NCI-H226 (cell line): ENCODE measurements at places on chromosomes 16 and 17.

DNA sequence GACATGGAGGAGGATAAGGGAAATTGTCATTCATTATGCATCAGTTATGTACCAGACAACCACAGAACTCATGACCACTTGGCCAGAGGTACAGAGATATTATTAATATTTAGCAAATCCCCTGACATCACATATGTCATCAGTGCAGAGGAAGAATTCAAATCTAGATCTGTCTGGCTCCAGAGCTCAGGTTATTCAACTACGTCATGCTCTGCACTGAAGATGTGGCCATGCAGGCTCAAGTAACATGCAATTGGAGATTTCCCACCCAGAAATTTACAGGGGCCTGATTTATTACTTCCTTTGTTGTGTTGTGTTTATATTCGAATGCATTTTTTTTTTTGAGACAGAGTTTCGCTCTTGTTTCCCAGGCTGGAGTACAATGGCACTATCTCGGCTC, 224.3 kb downstream of the HS3ST4 start:
- no peak for DNase-seq

- DNase-seq: no peak
Measured at GRCh38 chr17:59893676-59894100, 767 bp downstream of the RPS6KB1 start.

DNA sequence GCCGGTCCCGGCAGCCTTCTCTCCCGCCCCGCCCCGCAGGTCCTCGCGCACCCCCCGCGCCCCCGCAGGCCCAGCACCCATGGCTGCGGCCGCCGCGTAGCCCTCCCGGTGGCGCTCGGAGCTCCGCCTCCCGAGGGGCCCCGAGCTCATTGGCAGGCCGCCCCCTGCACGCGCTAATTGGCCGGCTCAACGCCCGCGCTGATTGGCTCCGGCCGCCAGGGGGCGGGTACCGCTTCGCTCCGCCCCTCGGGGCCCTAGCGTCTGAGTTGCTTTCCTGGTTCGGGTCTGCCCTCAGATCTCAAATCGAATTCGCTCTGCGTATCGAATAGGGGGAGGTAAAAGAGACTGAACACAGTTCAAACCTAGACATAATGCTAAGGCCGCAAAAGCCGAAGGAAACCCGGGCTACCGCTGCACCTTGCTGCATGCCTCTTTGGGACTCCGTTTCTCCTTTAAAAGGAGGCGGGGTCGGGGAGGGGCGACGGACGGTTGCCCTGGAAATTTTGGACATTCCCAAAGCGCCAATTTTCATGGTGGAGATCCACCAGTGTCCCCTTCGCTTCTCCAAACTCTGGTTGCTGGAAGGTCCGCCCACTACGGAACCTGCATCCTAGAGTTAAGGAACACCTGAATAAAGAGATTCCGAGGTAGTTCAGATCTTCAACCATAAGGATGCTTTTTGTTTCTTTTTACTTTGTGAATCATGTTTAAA, at the start of gene DEXI:
DEXI (minus strand) TSS at position 117 of the 712 bp plus-strand sequence. CDS start 463 bp downstream, outside the sequence.
- peak; percentile 83 for DNase-seq

DNA sequence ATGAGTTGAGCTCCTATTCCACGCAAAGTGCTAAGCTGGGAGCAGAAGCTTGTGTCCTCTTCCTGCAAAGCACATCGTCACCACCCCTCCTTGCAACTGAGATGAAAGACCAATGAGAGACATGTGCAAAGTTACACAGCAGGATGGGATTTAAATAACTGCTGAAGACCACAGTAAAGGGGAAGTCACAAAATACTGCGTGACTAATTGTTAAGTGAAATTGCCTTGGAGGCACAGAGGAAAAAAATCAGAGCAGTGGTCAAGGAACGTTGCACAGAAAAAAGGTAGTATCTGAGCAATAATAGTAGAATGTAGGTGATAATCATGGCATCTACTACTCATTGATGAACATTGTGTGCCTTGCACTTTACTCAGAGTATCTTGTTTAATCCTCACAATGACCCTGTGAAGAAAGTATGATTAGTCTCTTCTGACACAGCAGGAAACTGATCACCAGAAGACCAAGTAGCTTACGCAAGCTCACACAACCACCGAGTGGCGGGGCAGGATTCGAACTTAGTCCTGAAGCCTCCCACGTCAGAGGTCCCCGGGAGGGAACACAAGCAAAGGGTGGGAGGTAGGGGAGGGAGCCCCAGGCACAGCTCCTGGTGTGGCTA, 15.4 kb upstream of the MYO18A start:
- DNase-seq: no peak

- no peak for DNase-seq
Measured at GRCh38 chr16:81821436-81822128, 42.5 kb downstream of the PLCG2 start.

DNA sequence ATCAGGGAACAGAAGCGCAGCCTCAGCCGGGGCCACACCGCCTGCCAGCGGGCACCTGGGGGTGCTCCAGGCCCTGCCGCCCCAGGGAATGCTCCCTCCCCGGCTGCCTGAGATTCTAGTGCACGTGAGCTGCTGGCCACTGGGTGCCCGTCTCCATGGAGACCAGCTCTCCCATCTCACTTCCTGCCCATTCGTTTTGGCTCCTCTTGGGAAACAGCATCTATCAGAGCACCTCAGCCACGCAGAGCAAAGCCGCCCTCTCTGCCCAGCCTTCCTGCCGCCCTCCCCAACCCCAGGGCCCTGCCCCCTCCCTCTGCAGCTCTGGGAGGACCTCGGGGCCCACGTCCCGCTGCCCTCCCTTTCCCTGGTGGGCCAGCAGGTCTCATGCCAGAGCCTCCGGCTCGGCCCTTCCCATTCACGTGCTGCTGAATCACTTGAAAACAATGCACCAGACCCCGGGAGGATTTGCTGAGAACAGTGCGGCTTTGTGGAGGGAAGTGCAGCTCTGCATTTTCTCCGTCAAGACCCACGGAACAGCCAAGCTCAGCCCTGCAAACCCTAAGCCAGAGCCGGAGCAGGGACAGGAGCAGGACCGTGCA, 19.4 kb downstream of the CEP295NL start:
- DNase-seq: peak; percentile 96

- no peak for DNase-seq
Measured at GRCh38 chr17:37714897-37715296, 30.0 kb downstream of the HNF1B start.

DNA sequence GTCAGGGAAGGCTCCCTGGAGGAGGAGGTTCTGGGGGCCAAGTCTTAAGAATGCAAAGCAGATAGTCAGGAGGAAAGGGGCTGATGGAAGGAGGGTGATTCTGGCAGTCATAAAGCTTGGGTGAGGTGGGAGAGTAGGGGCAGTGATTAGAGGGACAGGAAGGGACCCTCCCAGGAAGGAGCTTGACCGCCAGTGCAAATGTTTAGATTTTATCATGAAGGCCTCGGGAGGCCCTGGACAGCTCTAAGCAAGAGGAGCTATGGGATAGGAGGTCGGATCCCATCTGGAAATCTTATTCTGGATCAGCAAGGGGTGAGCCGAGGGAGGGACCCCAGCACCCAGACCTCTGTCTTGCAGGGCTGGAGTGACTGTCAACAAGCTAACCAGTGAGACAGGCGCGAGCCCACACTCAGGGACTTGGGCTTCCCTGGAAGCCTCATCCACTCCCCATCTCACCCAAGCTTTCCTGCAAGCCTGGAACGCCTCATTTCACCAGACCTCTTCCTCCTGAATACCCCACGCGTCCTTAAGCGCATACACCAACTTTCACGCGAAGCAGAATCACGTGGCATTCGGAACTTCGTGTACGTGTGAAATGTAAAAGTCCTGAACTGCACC, 52.0 kb upstream of the CBX4 start:
- DNase-seq: no peak

- no peak for DNase-seq
Measured at GRCh38 chr16:90002759-90003158, 16.5 kb downstream of the DBNDD1 start.

- DNase-seq: no peak
Measured at GRCh38 chr17:72376526-72377345, 255.9 kb downstream of the SOX9 start.

- DNase-seq: no peak
Measured at GRCh38 chr16:49638673-49639610, 217.0 kb downstream of the ZNF423 start.

- DNase-seq: no peak
Measured at GRCh38 chr16:10566613-10567012, 13.8 kb downstream of the EMP2 start.

- DNase-seq: no peak
Measured at GRCh38 chr16:85385463-85386331, 227.4 kb upstream of the GSE1 start.

DNA sequence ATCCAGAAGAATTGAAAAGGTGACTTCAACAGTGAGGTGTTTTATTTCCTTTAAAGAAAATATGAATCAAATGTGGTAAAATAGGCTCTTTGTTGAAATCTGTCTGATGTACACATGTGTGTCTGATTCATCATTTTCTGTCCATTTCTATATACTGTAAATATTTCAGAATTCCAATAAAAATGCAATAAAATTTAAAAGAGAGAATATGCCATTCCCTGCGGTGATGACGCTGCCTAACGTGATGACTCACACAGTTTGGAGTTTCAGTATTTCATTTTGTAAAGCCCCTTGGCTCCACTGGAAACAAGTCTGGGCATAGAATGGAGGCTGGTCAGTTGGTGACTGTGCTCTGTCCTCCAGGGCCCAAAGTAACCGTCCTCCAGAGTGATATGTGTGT, 482.5 kb upstream of the CDH5 start:
- no peak for DNase-seq

DNA sequence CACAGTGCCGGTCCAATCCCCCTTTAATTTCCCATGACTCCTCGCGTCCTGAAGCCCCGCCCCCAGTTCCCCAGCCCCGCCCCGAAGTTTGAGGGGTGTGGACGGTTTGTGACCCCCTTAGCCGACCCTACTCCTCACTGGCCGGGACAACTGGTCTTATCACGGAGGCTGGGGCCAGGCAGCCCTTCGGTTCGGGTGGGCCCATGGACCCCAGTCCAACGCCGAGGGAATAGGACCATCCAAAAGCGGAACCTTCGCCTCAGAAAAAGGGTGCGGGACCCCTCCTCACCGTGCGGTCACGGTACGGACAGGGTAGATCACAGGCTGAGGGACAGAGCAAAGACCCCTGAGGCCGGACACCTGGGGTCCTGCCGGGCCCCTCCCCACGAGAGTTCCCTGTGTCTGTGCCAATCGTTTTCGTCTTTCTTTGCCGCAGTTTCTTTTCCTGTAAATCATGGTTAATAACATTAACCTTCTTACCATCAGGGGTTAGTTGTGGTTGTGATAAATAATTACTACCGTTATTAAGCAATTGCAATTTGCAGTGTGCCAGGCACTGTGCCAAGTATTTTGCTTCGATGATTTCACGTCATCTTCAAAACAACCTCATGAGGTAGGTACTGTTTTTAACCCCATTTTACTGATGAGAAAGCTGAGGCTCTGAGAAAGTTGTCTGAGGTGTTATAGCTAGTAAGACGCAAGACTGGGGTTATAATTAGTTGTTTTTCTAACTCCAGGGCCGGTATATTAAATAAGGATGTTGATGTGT, 543 bp downstream of the TMUB2 start:
- peak; percentile 26 for DNase-seq

- no peak for DNase-seq
Measured at GRCh38 chr17:17466511-17466910, 10.3 kb upstream of the MED9 start.

DNA sequence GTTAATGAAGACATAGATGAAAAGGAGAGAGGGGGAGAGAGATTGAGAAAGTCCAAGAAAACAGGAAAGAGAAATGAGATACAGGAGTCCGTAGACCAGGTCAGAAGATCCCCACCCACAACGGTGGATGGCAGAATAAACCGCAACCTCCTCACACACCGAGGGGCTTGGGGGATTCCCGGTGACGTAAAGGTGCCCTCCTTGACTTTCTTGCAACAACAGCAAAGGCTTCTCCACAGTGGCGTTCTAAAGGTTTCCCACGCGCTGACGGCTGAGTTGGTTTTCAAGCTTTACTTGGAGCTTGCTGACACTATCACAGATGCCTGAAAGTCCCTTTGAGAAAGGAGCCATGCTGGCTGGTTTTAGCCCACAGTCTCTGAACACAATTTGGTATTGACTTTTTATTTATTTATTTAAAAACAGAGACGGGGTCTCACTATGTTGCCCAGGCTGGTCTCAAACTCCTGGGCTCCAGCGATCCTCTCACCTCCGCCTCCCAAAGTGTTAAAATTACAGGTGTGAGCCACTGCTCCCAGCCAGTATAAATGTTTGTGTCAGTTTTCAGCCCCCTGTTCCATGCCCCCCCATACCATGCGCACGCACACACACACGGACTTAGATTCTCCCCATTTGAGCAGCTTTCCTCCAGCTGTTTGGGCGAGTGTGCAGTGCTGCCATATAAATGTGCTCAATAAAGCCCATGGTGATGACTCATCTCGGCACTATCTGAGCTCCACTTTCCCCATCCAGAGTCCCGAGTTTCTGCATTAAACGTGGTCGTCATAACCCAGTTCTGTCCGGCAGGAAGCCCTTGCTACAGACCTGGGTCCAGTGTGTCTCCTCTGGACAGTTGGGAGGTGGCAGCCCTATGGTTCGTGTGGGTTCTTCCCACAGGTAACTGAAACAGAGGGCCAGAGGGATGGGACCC, 33.0 kb upstream of the SEC14L1 start:
- no peak for DNase-seq

- DNase-seq: no peak
Measured at GRCh38 chr17:57849163-57849873, 526 bp downstream of the MRPS23 start.

DNA sequence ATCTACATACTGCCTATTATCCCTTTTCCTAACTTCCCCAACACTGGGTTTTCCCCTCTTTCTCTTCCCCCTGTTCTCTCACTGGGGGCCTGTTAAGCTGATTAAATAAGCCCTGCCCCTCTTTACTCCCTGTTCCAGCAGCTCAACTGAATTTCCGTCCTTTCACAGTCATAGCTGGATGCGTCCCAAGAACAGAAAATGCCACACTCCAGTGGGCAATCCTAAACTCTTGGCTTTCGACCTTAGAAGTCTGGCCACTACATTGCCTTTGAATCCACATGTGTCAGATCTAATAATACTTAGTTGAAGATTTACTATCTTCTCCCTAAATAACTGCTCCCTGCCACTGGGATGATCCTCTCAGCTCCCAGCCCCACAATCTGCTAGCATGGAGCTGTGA, 34.5 kb downstream of the KCNJ16 start:
- no peak for DNase-seq

DNA sequence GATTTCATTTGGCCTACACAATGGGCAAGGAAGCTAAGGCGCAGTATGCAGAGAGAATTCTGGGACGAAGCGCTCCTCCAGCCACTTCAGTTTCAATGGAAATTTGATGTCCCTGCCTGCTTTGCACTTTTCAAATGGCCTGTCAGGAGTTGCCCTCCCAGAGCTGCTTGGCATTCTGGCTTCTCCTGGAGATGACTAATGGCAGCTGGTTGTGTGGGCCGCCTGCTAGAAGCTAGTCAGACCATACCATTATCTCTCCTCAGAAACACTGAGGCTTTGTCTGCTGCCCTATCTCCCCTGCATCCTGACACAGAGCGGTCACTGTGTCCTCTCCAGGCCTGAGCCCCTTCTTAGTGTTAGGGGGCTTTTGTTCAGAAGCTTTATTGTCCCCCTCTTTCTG, 180.1 kb downstream of the SPECC1 start:
- DNase-seq: peak; percentile 66

DNA sequence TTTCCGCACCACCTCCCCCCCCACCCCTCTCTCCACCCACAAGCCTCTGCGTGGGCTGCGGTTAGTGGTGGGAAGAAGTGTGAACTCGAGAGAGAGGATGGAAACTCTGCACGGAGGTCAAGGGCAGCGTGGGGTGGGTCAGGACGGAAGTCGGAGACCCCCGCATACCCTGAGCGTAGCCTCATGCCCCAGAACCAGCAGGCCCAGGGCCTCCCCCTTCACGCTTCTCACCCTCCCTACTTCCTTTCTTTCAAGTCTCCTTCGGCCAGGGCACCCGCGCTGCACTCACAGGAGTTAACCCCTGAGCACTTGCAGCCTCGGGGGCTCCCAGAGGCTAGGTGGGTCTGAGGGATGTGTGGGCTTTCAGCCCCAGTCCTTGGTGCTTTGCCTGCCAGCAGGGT, 9.2 kb downstream of the TBKBP1 start:
- no peak for DNase-seq
